ENCODE measurements at places on chromosomes 3 and 15.
A peak's percentile ranks its signal among the peaks of the same experiment; 100 is the strongest.

GRCh38 chr15:45131510-45131909, 1.7 kb downstream of the DUOX1 start:
- no peak for DNase-seq

- DNase-seq: no peak
These were observed 33.2 kb downstream of the SLC12A8 start for GRCh38 chr3:125179143-125179883.

DNA sequence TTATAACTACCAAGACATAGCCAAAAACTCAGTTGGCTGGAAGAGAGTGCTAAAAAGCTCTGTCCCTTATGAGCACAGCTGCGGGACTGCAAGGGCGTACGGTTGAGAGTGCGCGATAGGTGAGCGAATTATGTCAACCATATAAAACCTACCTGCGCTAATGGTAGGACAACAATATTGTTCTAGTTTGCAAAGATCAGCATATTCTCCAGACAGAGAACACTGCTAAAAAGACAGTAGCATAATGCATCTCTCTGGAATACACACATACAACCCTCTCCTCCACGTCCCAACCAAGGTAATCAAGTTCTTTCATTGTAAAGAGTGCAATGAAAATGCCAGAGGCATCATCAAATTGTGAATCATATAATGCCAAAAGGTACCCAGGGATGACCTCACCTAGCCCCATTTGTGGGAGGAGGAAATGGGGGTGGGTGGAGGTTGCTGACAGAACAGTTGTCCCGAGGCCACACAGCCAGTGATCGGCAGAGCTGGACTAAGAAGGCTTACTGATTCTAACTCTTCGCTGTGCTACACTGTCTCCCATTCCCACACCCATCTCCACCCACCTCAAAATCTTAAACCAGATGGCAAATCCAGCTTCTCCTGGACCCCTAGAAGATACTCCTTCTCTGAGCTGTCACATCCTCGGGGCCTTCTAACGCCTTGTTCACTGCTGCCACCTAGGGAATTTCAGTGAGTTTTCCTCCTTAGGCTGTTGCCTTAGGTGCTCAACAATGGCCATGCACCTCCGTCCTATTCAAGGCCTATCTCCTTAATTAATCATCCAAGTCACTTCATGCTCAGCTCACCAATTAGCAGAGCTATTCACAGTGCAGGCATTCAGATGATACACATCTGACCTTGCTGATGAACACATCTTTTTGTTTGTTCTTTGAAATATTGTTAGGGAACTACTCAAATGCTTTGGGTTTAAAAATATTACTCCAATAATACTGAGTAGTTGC, 60.7 kb downstream of the RPL22L1 start:
- peak; percentile 87 for DNase-seq

DNA sequence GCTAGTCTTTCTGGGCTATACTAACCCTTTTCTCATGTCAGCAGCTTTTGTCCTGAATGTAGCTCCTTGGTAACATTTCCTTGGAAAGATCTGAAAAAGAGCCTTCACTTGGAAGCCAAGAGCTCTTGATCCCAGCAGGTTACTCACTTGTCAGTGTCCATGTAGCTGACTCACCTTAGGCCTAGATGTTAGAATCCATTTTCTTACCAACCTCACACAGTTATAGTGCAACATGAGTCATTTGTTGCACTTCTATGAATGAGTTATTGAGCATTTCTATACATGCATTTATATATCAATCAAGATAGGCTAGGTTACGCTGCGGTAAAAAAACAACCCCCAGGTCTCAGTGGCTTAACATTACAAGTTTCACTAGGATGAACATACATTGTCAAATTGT, 106.8 kb upstream of the SLC7A14 start:
- peak; percentile 43 for DNase-seq

- DNase-seq: peak; percentile 66
These were observed 36.0 kb upstream of the ALDH1L1 start for GRCh38 chr3:126216416-126216815.

GRCh38 chr3:159166899-159167586, 365.2 kb downstream of the MFSD1 start:
- no peak for DNase-seq

DNA sequence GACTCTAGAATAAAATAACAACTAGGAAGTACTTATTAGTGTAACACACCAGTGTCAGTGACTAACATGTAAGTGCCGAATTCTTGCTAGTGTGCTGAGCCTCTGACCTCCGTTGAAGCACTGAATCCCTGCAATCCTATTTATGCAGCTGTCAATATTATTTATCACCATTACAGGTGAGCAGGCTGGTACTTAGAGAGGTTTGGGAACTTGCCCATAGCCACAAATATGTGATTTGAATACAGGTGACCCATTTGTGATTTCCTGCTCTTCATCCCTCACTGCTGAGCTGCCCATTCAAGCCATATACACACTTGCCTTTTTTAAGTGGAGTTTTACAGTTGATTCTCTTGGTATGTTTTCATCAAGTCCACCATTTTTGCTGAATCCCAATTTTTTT, 12.2 kb downstream of the EIF4E3 start:
- DNase-seq: no peak

DNA sequence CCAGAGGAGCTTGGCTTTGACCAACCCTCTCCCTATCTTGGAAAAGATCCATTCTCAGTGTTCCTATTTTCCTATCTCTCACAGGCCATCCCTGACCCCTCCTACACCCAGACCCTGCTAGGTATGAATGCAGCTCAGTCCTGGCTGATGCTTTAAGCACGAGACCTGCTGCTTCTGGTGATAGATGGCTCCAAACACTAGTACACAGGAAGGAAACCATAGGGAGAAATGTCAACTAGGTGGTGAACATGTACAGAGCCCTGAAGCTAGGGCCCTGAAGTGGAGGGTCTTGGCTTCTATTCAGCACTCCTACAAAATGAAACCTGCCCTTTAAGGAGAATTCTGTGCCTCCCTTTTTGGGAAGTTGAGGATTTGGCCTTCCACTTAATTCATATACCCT, 47.4 kb upstream of the MANF start:
- no peak for DNase-seq

GRCh38 chr3:150359381-150359780, 48.7 kb upstream of the TSC22D2 start:
- DNase-seq: peak; percentile 57

DNA sequence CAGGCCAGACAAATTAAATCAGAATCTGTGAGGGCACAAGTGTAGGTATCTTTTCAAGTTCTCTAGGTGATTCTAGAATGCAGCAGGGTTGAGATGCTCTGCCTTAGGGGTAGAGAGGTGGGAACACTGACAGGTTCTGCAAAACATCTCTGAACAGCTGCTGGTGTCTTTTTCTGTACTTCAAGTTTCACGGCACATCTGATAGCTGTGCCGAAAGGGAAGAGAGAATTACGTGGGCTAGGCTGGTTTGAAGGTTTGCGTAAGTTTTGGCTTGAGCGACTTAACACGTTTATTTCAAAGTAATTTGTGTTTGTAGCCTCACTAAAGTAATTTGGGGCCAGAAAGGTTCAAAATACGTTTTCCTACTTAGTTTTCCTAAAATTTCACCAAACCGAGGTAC, 22.5 kb downstream of the PXK start:
- DNase-seq: no peak

DNA sequence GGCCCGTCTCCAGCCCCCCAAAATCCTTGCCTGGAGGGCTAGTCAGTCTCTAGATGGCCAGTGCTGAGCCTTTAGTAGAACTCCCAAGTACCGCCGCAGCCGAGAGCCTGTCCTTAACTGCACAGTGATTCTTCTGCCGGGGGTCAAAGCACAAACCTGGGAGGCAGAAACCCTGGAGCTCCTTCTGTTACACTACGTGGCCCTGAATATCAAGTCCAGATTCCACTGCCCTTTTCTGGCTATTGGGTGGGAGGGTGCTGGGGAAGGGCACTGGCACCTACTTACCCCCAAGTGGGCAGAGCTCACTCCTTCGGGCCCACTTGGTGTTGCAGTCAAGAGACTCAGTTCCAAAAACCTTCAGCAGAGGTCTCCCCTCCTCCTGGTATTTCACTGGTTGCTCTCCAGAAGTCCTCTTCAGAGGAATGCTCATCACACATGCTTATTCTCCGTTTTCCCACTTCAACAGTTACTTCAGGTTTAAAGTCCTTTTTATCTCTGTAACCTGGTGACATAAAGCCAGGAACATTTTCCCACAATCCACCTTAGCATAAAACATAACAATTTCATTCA, 10.8 kb downstream of the PDHB start:
- peak; percentile 34 for DNase-seq

DNA sequence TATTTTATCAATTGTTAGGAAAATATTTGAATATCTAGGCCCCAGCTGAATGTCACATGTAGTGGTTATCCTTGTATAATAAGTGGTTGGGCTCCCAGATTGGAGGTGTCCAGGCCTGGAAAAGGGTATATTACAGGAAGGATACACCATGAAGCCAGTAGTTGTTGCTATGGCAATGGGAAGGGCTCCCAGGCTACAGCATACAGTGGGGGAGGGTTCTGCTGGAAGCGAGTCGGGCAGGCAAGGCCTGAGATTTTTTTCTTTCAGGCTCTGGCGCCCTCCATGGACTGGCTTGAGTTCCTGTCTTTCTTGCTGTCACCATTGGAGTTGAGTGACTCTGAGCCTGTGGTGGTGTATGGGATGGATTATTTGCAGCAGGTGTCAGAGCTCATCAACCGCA, 8.9 kb downstream of the ECE2 start:
- DNase-seq: peak; percentile 79

- no peak for DNase-seq
These were observed 11.4 kb upstream of the CYP11A1 start for GRCh38 chr15:74378848-74379247.

DNA sequence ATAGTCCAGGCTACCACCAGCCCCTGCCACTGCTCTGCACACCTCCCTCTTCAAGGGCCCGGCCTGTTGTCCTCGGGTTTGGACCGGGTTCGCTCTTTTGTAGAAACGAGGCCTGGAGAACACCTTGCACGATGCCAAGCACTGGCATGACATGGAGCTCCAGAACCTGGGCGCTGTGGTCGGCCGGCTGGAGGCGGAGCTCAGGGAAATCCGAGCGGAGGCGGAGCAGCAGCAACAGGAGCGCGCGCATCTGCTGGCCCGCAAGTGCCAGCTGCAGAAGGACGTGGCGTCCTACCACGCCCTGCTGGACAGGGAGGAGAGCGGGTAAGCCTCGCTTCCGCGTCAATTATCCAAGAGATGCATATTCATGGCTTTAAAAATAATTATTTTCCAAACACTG, 72.4 kb downstream of the BFSP2 start:
- DNase-seq: no peak

- DNase-seq: peak; percentile 61
These were observed 53.8 kb downstream of the FSIP1 start for GRCh38 chr15:39728845-39729244.

- DNase-seq: no peak
These were observed 1.3 kb upstream of the CPA3 start for GRCh38 chr3:148863814-148864213.
